ENCODE measurements at places on chromosomes 13 and 19.

- no peak for DNase-seq
Observed at GRCh38 chr19:30775956-30776355, 403.8 kb downstream of the ZNF536 start.

DNA sequence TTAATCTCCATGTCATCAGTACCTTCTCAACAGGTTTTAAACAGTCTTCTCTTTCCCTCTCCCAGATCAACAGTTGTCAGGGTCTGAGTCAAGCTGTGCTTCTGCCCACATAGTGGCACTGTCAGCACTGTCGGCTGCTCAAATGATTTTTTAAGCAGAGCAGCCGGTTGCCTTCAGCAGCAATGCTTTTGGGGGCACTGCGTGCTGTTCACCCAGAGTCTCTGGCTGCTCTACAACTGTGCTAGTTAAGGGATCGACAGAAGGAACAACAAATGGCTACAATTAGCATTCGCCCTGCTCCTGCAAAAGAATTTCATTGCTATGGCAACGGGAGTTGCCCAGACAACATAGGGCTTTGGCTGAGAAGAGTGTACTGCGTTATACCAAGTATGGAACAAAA lies 412.9 kb downstream of the DIAPH3 start:
- DNase-seq: no peak

DNA sequence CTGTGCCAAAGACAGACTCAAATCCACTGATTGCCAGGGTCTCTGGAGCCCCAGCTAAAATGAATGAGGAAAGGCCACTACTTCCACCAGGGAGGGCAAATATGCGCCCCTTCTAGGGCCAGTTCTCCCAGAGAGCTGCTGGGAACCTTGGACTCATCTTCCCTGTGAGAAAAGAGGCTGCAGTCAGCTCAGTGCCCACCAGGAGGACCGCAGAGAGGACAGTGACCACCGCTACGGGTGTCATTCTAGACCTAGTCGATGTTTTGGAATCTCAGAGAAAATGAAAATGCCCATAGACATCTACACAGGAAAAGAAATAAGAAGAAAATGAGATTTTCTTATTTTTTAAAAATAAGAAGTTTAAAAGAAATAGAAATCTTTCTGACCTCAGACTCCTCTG lies 235.1 kb downstream of the UQCRFS1 start:
- DNase-seq: no peak

- DNase-seq: no peak
Observed at GRCh38 chr19:49997709-49998108, 27.5 kb downstream of the VRK3 start.

DNA sequence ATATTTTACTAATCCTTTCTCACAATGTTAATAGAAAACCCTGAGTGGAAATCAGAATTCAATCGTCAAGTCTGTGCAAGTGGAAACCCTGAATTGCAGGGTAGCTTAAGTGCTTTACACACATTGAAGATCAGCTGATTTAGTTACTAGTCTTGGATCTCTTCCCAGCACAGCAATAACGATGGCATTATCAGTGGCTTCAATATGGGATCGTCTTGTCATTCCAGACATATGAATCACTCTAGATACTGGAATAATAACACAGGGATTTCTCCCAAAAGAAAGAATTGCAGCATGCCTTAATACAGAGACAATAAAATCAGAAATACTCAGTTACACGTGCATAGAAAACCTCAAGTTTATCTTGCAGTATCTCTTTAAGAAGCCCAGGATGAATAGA lies 12.6 kb upstream of the METTL21C start:
- DNase-seq: no peak

GRCh38 chr19:36572593-36573019 lies 486 bp downstream of the ZNF529 start:
- no peak for DNase-seq

GRCh38 chr13:33636243-33636642 lies 181.7 kb upstream of the RFC3 start:
- DNase-seq: no peak

DNA sequence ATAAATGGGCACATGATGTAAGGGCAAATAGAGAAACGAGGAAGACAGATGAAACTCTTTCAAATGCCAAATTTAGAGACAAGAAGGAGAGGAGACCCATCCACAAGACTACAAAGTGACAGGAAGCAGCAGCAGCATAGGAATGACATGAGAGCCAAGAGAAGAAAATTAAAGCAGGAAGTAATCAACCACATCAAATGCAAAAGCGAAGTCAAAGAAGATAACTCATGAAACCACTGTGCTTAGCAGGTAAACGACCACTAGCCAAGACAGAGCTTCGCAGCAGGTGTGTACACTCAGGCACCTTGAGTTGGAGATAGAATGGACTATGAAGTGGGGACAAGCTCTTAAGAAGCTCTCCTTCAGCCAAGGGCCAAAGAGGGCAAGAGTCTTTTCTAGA lies 64.1 kb downstream of the KLF12 start:
- no peak for DNase-seq

GRCh38 chr19:10916602-10917001 lies 11.8 kb downstream of the YIPF2 start:
- no peak for DNase-seq

DNA sequence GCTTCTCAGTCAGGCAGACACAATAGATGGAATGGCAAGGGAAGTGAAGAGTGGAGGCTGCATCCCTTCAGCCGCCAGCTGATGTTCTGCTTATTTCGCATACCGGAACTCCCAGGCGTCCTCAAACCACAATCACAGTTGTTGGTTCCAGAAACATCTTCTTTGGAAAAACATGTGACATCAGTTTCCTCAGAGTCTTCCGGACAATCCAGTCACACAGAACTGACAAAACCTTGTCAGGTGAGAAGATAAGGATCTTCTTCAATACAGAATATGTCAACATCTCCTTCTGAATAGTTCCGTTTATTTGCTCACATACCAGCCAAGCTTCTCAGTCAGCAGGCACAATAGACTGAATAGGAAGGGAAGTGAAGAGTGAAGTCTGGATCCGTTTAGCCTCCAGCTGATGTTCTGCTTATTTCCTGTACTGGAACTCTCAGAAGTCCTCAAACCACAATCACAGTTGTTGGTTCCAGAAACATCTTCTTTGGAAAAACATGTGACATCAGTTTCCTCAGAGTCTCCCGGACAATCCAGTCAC lies 45.1 kb upstream of the CEACAM21 start:
- no peak for DNase-seq

- DNase-seq: no peak
Observed at GRCh38 chr19:1211494-1212234, 6.1 kb downstream of the STK11 start.

DNA sequence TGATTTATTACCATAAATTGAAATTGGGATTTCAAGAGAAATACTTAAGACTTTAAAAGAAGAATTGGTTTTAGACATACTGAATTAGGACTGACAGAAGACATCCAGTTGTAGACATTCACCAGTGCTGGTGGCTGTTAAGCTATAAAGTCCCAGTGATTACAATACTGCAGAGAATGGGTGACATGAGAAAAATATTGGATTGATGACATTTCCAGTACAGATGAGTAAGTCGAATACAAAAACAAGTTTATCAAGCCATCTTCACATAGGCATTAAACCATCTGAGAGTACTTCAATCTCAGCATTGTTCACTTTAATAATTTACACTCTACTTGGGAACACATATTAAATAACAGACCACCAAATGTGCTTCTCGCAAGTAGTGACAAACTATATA lies 66.8 kb downstream of the TBC1D4 start:
- no peak for DNase-seq

DNA sequence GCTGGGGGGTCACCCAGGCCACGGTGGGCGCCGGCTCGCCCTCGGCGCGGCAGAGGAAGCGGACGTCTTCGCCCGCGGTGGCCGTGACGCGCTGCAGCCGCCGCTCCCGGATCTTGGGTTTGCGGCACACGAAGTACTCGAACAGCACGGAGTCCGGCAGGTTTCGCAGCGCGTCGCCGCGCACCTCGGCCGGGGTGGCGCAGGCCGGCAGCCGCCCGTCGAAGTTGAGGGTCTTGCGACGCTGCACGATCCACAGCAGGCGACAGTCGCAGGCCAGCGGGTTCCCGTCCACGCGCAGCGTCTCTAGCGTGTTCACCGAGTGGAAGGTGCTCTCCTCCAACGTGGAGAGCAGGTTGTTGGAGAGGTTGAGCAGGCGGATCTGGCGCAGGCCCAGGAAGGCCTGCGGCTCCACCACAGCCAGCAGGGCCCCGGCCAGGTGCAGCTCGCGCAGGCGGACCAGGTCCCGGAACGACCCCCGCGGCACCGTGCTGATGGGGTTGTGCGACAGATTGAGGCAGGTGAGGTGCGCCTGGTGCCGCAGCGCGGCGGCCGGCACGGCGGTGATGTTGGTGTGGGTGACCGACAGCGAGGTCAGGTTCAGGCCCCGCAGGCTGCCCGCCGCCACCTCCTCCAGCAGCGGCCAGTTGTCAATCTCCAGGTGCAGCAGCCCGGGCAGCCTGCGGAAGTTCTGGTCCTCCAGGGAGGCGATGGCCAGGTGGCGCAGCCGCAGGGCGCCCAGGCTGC lies 8.6 kb upstream of the PEAK3 start:
- no peak for DNase-seq

DNA sequence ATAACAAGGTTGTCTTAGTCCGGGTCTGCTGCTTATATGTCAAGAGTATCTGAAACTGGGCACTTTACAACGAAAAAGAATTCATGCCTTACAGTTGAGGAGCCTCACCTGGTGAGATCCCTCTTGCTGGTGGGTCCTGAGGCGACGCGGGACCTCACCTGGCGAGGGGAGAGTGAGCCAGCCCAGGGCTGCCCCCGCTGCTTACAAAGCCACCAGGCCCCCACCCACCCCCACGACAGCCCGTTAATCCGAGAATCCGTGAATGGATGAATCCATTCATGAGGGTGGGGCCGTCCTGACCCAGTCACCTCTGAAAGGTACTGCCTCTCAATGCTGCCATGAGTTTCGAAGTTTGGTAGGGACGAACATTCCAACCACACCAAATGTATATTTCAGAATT lies 54.0 kb upstream of the F7 start:
- DNase-seq: no peak

DNA sequence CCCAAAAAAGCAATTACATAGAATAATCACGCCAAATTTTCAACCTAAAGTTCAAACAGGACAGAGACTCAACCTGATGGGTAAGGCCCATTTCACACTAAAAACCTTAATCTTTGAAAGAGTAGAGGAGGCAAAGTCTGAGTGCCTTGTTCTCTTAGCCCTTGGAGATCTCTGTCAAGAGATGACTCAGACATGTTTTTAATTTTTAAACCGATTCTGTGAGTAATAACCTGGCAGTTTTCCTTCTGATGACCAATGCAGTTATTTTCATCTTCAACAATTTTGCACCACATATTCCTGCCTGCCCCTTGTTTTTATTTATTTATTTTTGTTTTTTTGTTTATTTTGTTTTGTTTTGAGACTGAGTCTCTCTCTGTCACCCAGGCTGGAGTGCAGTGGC lies 11.5 kb upstream of the TNFSF9 start:
- DNase-seq: no peak

GRCh38 chr13:32246468-32246867 lies 68.7 kb downstream of the ZAR1L start:
- no peak for DNase-seq

GRCh38 chr13:38045278-38046048 lies 175.9 kb upstream of the TRPC4 start:
- no peak for DNase-seq

DNA sequence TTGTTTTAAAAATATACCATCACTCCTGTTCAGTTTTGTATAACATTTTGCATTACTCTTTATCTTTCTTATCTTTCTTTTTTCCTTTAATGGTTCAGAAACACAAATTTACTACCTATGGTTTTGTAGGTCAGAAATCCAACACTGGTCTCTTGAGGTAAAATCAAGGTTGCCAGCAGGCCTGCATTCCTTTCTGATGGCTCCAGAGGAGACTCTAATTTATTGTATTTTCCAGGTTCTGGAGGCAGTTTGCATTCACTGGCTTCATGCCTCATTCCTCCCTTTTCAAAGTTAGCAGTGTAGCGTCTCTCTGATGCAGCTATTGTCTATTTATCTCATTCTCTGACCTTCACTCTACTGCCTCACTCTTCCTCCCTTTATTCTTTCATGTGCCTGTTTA lies 767.4 kb downstream of the SLITRK6 start:
- no peak for DNase-seq

GRCh38 chr13:48641404-48641803 lies 12.3 kb upstream of the CYSLTR2 start:
- no peak for DNase-seq

DNA sequence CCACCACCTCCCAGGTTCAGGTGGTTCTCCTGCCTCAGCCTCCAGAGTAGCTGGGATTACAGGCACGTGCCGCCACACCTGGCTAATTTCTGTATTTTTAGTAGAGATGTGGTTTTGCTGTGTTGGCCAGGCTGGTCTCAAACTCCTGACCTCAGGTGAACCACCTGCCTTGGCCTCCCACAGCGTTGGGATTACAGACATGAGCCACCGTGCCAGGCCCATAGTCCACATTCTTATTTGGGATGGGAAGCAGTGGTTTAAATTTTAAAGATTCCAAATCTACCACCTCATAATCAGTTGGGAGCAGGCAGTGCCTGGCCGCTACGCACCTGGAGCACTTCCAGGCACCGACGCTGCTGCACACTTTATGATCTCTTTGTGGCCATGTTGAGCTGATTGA lies 160.6 kb upstream of the SOX1 start:
- no peak for DNase-seq

- no peak for DNase-seq
Observed at GRCh38 chr19:29845574-29846176, 33.9 kb downstream of the CCNE1 start.

DNA sequence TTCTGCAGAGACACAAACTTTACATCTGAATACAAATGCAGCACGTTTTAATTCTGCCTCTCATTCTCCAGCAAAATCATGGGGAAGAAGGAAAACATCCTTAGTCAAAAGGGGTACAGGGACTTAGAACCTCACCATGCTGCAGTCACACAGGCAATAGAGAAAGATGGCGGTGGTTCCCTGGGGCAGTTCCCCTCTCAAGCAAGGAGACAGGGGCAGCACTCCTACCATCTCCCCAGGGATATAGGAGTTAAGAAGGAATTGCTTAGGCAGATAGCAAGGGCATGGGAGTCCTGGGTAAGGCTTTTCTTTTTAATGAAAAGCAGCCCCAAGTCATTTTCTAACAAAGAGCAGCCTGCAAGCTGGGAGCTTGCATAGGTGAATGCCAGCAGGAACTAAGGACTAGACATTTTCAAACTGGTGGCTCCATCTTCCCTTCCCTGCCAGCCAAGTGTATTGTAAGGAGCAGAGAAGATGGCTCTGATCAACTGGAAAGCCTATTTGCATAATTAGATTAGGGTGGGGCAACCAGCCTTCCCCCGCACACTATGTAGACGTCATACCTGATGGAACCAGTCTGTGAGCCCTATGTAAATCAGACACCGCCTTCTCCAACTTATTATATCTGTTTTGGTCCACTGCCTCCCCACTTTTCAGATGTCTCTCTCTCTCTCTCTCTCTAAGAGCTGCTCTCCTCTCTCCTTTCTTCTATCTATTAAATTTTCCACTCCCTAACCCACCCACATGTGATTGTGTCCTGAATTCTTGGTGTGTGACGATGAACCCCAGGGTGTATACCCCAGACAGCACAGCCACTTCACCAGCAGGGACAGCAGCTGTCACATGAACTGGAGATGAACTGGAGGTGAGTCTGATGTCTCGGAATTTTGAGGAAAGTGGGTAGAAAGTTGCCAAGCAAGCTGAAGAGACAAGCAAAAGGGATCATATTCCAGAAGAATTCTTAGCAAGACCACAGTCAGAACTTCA lies 514.5 kb downstream of the IRS2 start:
- DNase-seq: no peak

- no peak for DNase-seq
Observed at GRCh38 chr19:5679289-5680083, 830 bp downstream of the MICOS13 start.

- no peak for DNase-seq
Observed at GRCh38 chr13:37886879-37887278, 17.3 kb upstream of the TRPC4 start.
